Tongue (tissue), 3 donors: ENCODE measurements at places on chromosomes 4 and X.
A peak's percentile ranks its signal among the peaks of the same experiment; 100 is the strongest.

DNA sequence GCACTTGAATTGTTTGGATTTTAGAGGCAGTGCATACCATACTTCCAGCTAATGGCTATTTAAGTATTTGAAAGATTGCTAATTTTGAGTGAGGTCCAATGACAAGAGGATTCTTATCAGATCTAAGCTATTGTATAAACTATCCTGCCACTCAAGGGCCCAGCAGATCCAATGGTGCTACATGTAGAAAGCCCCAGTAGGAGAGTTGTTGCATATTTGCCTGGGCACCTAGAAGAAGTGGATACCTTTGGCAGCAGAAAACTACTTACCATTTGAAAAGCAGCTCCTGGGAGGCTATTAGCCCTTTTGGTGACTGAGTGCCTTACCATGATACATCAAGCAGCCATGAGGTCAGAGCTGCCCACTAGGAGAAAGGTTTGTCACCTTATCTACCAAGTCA, 447.3 kb downstream of the C4orf33 start:
- no peak for DNase-seq

- DNase-seq, result peak; percentile 27
These were observed 84.8 kb downstream of the CLDN34 start for GRCh38 chrX:10051866-10052480.

DNA sequence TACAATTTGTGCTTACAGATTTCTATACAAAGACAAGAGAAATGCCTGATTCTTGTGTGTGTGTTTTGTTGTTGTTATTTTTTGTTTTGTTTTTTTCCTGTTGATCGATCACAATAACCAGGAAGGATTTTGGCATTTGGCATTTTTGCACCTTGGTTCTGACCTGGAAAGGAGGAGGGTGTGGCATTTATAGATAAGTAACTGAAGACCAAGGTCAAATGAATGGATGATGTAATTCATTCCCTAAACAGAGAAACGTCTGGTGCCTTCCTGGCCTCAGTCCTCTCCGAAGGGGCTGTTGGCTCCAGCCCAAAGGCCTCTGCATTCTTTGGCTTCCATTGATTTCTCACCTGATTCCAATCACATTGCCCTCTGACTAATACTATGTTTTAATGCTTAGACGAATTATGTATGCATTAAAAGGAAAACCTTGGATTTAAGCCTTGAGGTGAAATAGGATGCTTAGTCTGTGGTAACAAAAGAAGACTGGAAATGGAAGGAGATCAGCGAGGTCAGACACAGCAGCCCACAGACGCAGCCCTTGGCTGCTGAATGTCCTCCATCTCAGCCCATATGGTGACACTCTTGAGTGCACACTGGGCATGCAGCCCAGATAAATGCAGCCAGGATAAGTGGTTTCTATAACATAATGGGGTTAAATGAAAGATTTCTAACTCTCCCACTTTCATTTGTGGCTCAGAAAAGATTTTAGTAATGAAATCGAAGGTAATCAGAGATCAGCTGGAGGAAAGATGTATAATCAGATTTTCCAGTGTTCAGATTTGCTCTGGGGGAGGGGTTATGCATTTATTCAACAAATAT, 60.5 kb upstream of the TRIM2 start:
- peak; percentile 76 for DNase-seq

DNA sequence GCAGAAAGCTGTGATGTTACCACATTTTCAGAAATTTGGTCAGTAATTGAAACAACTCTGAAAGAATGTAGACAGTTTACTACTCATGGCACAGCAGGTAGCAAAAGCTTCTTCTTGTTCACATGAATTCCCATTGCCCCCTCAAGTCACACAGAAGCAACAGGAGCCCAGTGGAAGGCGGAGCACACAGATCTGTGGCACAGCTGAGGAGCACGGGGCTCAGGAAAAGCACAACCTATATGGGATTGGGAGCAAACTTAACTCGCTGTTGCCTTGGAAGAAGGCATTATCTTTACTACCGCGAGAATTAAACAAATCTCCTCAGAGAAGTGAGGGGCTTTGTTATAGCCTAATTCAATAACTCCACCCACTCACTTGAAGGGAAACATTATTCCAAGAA, 358.5 kb downstream of the SPOCK3 start:
- DNase-seq, result no peak

DNA sequence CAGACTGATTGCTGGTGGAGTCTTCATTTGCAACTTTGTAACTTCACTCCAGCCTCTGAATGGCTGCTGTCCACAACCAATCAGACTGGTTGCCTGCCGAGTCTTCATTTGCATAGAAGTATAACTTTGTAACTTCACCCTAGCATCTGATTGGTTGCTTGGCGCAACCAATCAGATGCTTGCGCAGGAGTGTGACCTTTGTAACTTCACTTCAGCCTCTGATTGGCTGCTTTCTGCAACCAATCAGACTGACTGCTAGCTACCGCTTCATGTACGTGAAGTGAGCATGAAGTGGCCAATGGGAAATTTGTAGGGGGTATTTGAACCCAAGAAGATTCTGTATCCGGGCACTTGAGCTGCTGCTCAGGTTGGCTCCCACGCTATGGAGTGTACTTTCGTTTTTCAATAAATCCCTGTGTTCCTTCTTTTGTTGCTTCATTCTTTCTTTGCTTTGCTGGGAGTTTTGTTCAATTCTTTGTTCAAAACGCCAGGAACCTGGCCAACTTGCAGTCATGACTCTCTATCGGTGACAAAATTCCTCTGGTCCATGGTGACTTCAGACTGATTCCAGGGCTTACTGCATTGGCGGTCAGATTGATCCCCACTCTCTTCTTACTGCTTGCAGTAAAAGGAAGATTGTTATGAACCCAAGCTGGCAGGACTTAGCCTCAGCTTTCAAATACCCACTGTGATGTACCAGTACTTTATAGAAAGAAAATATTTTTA, 46.4 kb upstream of the FGG start:
- DNase-seq, result no peak

- DNase-seq, result no peak
These were observed 206.4 kb downstream of the LDB2 start for GRCh38 chr4:16692046-16692445.

DNA sequence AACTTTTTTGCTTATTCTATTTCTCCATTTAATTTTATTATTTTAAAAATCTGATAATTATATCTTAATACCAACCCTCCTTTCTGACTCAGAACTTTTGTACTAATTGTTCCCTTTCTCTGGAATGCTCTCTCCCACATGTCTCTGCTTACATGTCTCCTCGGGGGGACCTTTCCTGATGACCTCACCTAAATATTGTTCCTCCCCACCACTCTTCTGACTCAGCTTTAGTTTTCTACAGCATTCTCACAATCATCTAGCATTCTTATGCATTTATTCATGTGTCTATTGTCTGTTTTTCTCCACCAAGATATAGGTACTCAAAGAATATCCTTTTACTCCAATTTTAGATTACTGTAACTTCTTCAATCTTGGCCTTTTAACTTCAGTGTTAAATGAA, 128.7 kb downstream of the MSL3 start:
- DNase-seq, result no peak

DNA sequence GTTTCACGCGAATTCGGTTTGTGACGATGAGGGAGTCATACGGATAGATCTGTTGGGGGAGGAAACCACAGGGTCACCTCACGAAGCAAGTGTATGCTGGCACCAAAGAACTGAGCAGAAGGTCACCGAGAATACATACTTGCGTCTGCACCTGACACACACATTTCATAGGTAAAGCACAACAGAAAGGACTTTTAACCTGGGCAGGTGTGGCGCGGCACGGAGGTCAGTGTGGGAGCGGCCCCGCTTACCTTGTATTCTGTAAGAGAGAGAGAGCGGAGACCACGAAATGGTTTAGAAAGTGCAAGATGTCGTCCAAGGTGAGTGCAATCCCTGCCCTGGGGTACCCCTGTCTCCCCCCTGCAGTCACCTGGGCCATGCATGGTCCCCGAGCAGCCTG, 43.6 kb upstream of the AFAP1 start:
- no peak for DNase-seq

GRCh38 chr4:26020083-26020668, 106.2 kb downstream of the SMIM20 start:
- DNase-seq, result no peak

- DNase-seq, result no peak
These were observed 18.2 kb downstream of the RGS12 start for GRCh38 chr4:3311095-3311372.

DNA sequence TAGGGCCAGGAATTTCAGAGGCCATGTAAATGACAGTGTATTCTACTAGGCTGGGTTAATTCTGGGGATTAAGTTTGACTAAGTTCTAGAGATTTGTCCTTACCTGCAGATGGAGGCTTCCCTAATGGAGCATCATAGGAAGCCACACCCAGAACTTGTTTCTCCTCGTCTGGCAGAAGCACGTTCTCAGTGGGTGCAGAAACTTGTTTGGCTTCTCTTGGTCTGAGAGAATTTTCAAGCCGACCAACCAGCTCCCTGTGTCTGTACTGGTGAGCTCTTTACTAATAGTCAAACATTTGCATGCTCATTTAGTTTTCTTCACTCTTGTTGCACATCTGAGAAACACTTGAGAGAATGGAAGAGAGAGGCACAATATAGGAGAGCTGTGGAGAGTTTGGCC, 907 bp upstream of the ATP10D start:
- DNase-seq, result peak; percentile 61

DNA sequence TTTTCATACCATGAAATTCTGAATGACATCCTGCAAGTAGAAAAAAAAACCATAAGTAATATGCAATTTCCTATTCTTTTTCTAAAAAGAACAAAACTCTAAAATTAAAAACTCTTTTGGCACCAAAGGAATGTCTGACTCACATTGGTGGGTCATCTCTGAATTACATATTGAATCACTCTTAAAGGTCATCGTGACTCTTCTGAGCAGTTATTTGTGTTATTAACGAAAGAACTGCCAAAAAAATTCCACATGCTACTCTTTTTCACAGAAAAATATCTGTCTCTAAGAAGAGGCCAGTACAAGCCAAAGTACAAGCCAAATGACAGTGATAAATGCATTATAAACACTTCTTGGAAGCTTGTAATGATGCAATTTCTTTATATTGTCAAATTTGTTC, 282.2 kb downstream of the GUCY2F start:
- DNase-seq, result no peak

DNA sequence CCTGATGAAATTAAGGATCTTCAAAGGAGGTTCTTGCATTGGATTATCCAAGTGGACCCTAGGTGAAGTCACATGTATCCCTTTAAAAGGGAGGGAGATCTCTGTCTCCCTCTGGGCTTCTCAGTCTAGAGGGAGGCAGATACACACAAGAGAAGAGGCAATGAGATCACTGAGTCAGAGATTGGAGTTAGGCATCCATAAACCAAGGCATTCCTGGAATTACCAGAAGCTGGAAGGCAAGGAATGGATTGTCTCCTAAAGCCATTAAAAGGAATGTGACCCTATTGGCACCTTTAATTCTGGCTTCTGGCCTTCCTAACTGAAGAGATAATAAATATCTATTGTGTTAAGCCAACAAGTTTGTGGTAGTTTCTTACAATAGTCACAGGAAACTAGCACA, 383.2 kb downstream of the PACRGL start:
- DNase-seq, result no peak

- no peak for DNase-seq
These were observed 147.6 kb downstream of the BCOR start for GRCh38 chrX:39950018-39950688.

- DNase-seq, result peak; percentile 79
These were observed 28.6 kb downstream of the AFAP1 start for GRCh38 chr4:7910952-7911578.

- DNase-seq, result peak; percentile 83
These were observed 542 bp downstream of the RNF150 start for GRCh38 chr4:141132709-141133145.

GRCh38 chr4:87843936-87844335, 11.2 kb downstream of the MEPE start:
- DNase-seq, result peak; percentile 38

DNA sequence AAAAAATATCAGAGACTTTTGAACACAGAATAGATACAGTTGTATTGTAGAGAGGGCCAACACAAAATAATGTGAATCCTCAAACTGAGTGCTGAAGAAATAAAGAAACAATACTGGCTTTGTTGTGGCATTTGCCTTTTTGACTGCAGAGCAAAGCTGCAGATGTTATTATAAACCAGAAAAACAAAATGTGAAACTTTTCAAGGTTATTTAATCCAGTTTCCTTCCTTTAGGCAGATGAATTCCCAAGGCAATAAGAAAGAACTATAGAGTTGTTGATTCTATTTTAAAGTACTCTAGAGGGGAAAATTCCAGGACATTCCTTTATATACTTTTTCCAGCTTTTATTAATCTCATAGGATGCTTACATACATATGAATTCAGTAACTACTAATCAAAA, 186.8 kb downstream of the NDST4 start:
- DNase-seq, result no peak

DNA sequence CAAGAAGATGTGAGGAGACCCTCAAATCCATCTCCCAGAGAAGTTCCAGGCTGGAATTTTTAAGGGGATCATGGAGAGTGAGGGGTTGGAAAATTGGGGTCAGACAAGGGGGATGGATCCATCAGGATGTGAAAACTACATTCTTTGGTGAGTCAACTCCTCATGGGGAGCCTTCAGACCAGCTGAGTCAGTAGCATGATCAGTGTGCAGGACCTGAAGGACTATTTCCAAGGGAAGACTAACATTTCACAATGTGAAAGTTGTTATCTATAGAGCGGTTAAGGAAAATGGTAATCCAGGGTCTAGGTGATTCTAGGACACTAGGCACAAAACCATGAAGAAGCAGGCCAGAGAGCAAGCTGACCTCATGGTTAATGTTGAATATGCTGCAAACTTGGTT, 38.6 kb upstream of the CEP135 start:
- DNase-seq, result no peak

- no peak for DNase-seq
These were observed 34.7 kb upstream of the NEUROG2 start for GRCh38 chr4:112550728-112551127.

- DNase-seq, result no peak
These were observed 32.0 kb upstream of the SPON2 start for GRCh38 chr4:1204286-1204827.

DNA sequence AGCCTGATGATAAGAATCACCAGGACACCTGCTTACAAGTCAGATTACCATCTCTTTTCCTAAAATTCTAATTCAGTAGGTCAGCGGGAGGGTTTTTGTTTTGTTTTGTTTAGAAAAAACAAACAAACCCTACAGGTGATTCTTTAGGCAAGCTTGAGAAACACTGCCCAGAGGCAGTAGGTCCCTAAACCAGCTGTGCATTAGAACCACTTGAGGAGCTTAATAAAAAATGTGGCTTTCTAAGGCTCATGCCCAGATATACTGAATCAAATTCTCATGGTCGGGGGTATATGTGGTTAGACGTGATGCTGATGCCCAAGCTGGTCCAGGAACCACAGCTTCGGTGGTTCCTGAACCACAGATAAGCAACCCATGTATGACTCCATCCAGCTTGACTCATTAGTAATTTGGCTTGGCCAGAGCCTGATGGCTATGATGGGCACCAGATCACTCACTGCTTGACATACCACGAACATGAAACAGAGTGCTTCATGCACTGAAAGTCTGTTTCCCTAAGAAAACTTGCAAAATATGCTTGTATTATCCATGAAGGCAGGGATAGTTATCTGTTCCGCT, 338.1 kb upstream of the F9 start:
- DNase-seq, result no peak
